ENCODE measurements at places on chromosomes 7 and 10. TPM values are rescaled to one million over a fixed set of nuclear protein-coding genes. Genes with fewer than 3 reads are reported as not detected.

DNA sequence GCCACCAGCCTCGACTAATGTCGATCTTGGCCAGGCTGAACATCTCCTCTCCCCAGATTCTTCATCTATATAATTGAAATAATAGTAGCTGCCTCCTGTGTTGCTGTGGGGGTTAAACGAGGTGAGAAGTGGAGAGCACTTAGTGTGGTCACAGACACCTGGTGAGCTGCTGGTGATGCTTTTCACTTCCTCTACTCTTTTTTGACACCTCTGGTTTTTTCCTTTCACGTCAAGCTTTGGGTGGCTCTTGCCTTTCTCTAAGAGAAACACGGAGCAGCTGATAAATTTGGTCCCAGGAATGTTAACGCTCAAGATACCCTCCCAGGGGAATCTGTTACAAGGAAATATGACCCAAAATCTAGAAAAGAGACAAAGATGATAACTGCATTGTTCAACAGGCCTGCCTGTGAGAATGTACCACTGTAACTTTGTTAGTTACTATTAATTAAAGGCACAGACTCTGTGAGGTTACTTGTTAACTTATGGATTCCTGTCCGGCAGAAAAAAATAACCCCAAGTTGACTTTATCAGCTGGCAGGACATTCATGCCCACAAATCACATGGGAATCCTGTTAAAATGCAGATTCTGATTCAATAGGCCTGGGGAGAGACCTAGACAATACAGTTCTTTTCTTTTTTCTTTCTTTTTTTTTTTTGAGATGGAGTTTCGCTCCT is 9.5 kb upstream of the NPFFR1 start:
- H3K27ac ChIP-seq = no peak overlapping the region
- H3K4me3 ChIP-seq = no peak overlapping the region
- peaks cover 3% of the 10 kb centered on the region for H3K27me3 ChIP-seq
- H3K36me3 ChIP-seq = no peaks in the 10 kb centered on the region

- no peak for DNase-seq
- H3K36me3 ChIP-seq = no peaks in the 10 kb centered on the region
- peaks cover 11% of the 10 kb centered on the region for H3K4me1 ChIP-seq
- no peak overlapping the region for H3K27ac ChIP-seq
These were observed 23.7 kb upstream of the CDH23 start for GRCh38 chr10:71372882-71373495.

DNA sequence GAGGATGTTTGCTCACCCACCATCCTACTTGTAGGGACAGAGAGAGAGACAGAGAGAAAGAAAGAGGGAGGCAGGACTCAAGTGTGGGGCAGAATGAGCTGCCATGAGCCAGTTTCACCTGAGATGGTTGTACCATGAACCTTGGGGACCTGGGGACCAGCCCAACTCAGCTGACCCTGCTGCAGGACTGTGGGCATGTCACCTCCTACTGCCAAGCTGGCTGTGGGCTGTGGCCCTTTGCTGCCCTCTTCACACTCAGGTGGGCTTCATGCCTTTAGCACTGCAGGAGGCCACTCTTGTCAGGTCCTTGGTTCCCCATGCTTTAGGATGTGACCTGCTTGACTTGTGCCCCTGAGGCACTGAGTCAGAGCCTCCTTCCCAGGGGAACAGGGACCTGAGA is 108.2 kb upstream of the PCBD1 start:
- no peaks in the 10 kb centered on the region for H3K4me1 ChIP-seq
- DNase-seq = no peak

GRCh38 chr7:44650242-44650641 is 43.8 kb downstream of the OGDH start:
- H3K4me3 ChIP-seq = no peak overlapping the region
- peaks cover 2% of the 10 kb centered on the region for H3K4me1 ChIP-seq
- no peaks in the 10 kb centered on the region for H3K27me3 ChIP-seq

DNA sequence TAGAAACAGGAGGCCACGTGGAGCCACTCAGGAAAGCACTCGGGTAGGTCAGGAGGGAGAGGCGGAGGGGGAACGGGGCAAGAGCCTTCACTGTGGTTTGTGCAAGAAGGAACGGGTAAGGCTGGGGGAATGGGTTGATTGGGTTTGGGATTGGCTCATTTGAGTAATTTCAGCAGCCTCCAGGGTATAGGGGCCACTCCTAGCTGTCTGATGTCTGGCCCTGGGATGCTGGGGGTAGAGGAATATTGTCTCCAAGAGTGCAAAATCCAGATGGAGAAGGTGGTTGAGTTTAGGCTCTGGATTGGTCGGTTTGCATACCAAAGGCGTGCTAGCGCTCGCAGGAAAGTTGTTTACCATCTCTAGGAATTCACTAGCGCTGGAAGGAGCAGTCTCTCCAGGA is 47.2 kb downstream of the MYL10 start:
- H3K36me3 ChIP-seq = no peaks in the 10 kb centered on the region
- no peak overlapping the region for H3K27ac ChIP-seq
- H3K4me3 ChIP-seq = no peak overlapping the region
- peaks cover 6% of the 10 kb centered on the region for H3K27me3 ChIP-seq

DNA sequence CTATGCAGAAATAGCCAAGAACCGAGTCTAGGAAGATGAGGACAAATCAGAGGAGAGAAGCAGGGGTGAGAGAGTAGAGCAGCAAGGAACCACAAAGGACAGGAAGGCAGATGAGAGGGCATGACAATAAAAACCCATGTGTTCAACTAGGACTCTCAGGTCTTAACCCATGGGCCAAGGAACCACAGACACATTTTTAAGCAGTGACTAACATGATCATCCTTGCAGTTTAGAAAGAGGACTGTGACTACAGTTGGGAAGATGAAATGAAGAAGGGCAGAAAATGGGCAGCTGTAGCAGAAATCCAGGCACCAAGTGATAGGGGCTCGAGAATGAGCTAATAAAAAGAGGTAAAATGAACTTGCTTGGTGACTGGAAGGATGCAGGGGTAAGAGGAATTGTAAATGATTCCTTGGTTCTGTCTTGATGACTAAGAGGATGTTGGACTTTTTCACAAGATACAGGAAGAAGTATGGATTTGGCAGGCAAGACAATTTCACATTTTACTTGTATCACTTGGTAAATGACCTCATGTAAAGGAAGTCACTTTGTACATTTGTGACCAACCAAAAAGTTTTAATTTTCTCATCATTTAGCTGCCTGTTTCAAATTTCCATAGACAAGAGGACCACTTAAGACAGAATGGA is 22.8 kb downstream of the SGMS1 start:
- H3K36me3 ChIP-seq = peaks cover 5% of the 10 kb centered on the region
- H3K4me3 ChIP-seq = no peak overlapping the region
- H3K27ac ChIP-seq = no peak overlapping the region
- peaks cover 26% of the 10 kb centered on the region for H3K4me1 ChIP-seq
- H3K27me3 ChIP-seq = no peaks in the 10 kb centered on the region
- DNase-seq = no peak

DNA sequence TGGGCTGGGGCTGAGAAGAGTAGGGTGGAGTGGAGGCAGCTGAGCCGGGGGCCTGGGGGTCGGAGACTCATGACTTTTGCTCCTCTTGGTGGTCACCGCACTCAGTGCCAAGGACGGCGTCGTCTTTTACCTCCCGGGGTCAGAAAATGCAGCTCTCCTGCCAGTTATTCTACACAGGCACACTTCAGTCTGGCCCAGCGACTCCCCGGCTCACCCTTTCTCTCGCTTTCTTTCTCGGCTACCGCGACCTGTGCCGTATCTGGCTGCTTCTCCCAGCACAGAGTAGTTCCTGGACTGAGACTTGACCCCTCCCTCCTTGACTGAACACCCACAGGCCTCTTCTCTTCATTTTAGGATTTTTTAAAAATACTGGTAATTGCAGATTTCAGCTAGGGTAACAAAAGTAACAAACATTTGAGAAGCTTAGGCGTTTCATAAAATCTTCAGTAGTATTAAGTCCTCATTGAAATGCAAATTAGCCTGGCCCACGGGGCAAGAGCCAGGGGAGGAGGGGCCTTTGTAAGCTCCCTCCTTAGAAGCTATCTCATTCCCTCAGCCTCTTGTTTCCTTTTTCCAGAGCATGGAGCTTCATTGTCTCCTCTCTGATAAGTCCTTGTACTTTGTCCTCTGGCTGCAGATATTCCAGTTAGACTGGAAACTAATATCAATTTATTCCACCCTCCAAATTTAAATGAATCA is 1.1 kb upstream of the PRLHR start:
- H3K27ac ChIP-seq = no peak overlapping the region
- H3K4me3 ChIP-seq = no peak overlapping the region
- no peaks in the 10 kb centered on the region for H3K4me1 ChIP-seq
- no peak for DNase-seq

- H3K27ac ChIP-seq = no peak overlapping the region
- peaks cover 64% of the 10 kb centered on the region for H3K4me1 ChIP-seq
- DNase-seq = peak; percentile 51
These were observed 16.4 kb downstream of the PRKRIP1 start for GRCh38 chr7:102412548-102412947.

DNA sequence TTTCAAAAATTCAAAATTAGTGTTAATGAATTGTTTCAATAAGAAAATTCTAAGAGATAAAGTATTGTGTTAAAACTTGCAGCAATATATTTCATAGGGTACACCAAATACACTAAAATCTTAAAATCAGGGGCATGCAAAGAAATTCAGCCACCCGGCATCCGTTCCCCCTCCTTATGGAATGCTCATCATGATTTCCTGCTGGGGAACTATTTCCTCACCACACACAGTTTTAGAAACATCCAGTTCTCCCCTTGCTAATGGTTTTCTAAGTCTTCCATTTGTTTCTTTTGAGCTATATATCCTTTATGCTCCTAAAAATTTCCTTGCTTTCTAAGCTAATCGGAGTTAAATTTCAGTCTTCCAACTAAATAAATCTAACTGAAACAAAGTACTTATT is 60.7 kb downstream of the CHCHD3 start:
- no peak overlapping the region for H3K4me3 ChIP-seq
- no peaks in the 10 kb centered on the region for H3K27me3 ChIP-seq
- no peak for DNase-seq
- H3K4me1 ChIP-seq = no peaks in the 10 kb centered on the region
- no peak overlapping the region for H3K27ac ChIP-seq
- H3K36me3 ChIP-seq = no peaks in the 10 kb centered on the region

GRCh38 chr7:81430150-81430549 is 339.7 kb downstream of the HGF start:
- no peaks in the 10 kb centered on the region for H3K27me3 ChIP-seq
- H3K36me3 ChIP-seq = no peaks in the 10 kb centered on the region
- DNase-seq = no peak
- no peak overlapping the region for H3K4me3 ChIP-seq
- H3K27ac ChIP-seq = no peak overlapping the region

- DNase-seq = no peak
- H3K36me3 ChIP-seq = peaks cover 19% of the 10 kb centered on the region
- H3K4me3 ChIP-seq = no peak overlapping the region
- H3K4me1 ChIP-seq = no peaks in the 10 kb centered on the region
- H3K27me3 ChIP-seq = no peaks in the 10 kb centered on the region
These were observed 48.0 kb downstream of the PDZD8 start for GRCh38 chr10:117327262-117327661.

DNA sequence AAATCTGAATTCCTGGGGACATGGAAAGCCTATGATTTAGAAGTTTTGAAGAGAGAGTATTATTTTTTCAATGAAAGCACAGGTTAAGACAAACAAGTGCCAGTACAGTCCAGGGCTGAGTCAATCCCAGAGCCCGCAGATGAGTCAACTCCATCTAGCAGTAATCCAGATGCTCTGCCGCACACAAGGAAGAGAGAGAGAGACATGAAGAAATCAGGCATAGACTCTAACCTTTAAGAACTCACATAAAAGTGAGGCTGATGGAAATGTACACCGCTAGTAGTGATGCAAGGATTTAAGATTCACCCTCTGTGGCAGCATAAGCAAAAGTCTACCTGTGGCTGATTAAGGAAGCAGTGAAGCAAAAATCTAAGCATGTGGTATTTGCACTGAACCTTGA is 651.5 kb downstream of the TNS3 start:
- H3K36me3 ChIP-seq = no peaks in the 10 kb centered on the region
- no peak overlapping the region for H3K4me3 ChIP-seq
- no peaks in the 10 kb centered on the region for H3K27me3 ChIP-seq
- no peak overlapping the region for H3K27ac ChIP-seq
- no peak for DNase-seq
- H3K4me1 ChIP-seq = no peaks in the 10 kb centered on the region

DNA sequence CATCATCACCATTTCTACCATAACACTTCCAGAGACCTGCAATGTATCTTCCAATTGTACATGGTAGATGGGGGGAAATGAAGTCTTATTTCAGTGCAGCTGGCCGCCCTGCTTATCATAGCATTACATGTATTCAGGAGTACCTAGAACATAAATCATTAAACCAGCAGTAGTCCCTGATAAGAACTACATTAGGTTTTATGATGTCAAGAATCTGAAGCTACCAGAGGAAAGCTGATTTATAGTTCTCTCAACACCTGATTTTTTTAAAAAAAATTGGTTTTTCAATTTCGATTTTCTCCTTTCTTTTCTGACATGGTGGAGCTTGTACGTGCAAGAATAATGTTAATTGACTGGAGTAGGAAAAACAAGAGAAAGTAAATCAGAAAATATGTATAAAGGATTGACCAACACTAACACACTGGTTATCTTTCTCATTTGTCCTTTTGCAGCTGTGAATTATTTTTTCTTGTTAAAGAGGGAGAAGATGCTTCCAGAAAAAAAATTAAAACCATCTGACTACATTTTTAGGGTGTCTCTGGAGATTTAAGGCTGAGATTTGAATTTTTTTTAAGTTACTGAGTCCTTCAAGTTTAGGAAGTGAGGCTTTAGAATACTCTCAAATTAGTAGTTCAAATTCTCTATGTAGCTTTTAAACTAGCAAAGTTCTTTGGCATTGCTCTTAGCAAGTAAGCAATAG is 59.1 kb downstream of the CSTF2T start:
- H3K27ac ChIP-seq = no peak overlapping the region
- H3K27me3 ChIP-seq = no peaks in the 10 kb centered on the region
- no peaks in the 10 kb centered on the region for H3K4me1 ChIP-seq
- no peaks in the 10 kb centered on the region for H3K36me3 ChIP-seq
- H3K4me3 ChIP-seq = no peak overlapping the region

DNA sequence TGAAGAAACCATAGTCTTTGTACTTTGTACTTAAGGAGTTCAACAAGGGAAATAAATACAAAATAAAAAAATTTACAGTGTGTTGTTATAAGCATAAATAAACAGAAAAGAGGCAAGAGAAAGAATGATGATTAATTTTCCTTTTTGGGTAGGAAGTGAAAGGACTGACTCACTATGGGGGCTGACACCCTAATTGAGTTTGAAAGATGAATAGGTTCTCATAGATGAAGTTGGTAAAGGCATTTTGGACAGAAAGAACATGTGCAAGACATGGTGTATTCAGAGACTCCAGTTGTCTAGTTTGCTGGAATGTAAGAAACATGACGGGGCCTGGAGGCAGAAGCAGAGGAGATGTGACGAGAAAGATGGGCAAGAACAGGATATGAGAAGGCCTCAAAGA is 83.7 kb downstream of the VPS50 start:
- H3K4me1 ChIP-seq = peaks cover 8% of the 10 kb centered on the region
- no peak for DNase-seq
- H3K36me3 ChIP-seq = peaks cover 13% of the 10 kb centered on the region
- H3K27me3 ChIP-seq = no peaks in the 10 kb centered on the region
- no peak overlapping the region for H3K27ac ChIP-seq
- no peak overlapping the region for H3K4me3 ChIP-seq

The PROSER2 gene
- 0.30 TPM for total RNA-seq

The FOXI2 gene
- not detected for total RNA-seq

The NFE2L3 gene
- 24.0 TPM for total RNA-seq

The MALRD1 gene
- not detected for total RNA-seq

All from activated CD4-positive, alpha-beta memory T cell treated with anti-CD3 and anti-CD28 coated beads, Interleukin-2, amount 10 ng/mL, durations not matched to agents 7 days and 5 days (primary cell).